ENCODE measurements at places on chromosomes 4 and X.

DNA sequence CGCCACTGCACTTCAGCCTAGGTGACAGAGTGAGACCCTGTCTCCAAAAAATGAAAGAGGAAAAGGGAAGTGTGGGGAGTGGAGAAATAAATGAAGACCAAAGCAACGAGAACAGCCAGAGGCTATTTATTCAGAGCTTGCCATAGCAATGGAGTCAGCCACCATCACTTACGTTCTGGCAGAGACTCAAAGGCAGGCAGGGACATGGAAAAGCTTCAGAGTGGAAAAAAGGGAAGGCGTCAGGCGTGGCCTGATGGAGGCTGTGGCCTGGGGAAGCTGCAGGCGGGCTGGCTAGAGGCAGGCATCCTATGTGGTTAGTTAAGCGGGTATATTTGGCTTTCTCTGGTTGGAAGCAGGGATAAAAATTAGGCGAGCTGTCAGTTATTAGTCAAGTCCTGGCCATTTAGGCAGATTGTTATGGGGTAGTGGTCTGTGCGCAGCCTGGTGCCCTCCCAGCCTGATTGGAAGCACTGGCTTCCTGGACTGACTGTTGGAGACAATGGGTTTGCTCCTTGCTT, 73.3 kb downstream of the DCTD start:
- DNase-seq: no peak

DNA sequence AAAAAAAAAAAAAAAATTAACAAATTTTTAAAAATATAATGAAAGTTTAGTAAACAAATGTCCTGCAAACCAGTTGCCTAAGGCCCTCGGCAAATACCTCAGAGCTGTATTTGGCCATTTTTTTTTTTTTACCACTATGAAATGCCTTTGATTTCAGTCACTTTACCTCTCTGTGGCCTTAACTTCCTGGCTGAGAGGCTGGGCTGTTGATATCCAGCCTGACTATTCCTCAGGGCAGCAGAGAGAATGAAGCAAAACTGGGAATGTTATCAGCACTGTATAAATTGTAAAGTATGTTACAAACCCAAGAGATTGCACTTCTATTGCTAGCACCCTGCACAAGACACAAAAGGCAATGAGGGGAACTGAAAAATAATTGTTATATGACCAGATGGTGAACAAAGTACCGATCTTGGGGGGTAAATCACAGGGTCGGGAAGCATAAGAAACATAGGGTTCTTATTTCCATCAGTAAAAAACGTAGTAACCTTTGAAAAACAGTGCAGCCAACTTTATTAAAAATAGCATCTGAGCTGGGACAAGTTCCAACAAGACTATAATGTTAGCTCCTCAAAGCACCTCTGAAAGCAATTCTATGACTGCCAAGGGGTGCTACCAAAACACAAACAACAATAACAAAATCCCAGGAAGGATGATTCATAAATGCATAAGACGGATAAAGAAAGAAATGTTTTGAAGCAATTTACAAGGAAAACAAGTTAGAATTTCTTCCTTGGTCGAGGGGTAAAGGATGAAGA, 18.1 kb downstream of the USP46 start:
- DNase-seq: no peak

- DNase-seq: no peak
Observed at GRCh38 chr4:17480210-17480927, 31.5 kb downstream of the QDPR start.

DNA sequence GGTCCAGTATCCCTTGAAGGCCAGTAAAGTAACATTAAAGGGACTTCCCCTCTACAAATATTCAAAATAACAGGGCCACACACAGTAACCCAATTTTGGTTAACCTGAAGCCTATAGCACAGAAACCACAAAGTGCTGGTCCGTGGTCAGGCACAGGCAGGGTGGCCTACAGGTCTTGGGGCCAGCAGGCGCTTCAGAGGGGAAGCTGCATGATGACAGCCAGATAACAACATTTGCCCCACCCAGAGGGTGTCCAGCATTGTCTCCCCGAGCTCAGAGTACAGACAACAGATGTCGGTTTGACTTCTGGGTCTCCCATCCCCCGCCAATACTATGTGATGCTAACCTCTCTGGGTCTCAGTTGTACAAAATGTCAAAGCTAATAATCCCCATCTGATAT, 51.1 kb downstream of the SH3KBP1 start:
- DNase-seq: no peak

GRCh38 chrX:10296576-10296975, 139.8 kb downstream of the CLCN4 start:
- no peak for DNase-seq

GRCh38 chr4:125582302-125582701, 267.5 kb downstream of the FAT4 start:
- DNase-seq: no peak

GRCh38 chr4:13966231-13967195, 339.0 kb upstream of the BOD1L1 start:
- no peak for DNase-seq

DNA sequence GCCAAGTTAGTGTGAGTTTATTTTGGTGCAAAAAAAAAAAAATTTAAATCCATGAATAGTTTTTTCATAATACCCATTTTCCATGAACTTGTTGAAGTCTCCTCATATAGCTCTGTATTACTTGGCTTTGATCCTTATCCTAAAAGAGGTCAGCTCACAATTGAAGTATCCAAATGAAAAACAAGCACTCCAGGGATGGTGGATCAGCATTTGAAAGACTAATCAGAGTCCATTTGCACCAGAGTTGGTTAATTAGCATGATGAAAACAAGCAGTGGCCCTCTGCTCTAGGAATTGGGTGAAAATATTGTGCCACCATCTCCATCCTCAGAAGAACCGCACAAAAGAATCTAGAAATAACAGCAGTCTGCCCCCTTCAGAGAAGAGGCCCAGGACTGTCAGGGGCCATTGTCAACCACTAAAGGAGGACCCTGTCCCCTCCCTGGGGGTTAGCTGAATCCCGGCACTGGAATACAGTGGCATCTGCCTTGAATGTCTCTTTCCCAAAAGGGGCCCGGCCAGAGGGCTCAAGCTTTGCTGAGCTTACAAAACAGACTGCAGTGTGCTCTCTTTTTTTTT, 24.7 kb downstream of the SH3KBP1 start:
- DNase-seq: no peak

- DNase-seq: no peak
Observed at GRCh38 chrX:42143866-42144592, 220.7 kb upstream of the CASK start.

DNA sequence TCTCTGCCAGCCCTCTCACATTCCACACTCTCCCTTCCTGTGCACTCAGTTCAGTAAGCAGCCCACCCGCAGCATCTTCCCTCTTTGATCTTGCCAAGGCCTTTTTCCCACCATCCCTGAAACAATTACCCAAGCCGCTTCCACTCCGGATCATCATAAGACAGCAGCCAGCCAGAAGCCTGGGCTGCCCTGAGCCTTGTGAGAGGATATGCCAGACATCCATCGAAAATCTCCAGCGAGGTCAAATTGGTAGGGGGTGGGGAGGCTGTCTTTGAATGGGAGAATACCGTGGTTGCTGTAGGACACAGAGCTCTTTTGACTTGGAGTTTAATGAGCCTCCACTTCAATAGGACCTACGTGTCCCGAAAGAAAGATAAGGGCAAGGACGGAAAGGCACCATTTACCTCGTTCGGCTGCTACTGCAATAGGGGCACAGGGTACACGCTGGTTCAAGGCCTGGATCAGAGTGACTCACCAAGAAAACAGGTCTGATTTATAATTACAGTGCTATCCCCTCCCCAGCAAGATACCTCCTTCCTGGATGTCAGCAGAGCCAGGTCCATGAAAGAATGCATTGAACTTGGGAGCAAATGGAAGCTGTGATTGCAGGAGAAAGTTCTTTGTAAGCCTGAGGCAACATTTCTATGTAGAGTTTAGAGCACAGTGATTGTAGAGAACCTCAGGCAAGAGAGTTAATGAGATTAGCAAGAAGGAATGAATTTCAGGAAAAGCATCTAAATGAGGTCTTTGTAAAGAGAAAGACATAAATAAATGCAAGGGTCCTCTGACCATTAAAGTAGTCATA, 39.5 kb downstream of the AMOT start:
- DNase-seq: no peak

DNA sequence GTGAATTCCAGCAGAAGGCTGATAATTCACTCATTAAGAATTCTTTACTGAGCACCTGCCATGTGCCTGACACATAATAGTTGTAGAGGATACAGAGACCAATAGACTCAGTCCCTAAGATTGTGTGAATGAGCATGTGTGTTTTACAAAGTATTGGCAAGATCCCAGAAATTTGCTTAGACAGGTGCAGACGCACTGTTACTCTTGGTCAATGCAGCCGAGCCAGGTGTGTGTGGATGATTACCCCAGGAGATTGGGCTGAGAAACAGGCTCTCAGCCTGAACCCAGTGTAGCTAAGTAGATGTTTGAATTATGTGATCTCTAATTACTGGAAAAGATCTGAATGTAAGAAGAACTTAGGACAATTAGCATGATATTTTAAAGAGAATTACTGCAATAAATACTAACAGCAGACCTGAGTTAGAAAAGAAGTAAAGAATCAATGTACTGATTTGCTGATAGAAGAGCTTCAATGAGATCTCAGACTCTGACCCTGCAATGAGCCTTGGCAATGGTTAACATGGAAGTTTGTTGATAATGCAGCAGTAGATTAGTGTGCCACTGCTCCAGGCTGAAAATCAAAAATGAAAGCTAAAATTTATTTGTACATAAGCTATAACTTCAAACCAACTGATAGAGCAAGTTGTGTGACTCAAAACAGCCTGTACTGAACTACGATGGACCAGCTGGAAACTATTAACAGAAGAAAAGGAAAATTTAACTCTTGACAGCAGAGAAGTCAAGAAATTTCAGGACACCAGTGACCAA, 32.2 kb upstream of the NDST4 start:
- DNase-seq: no peak

GRCh38 chr4:39048311-39048710, 13.7 kb upstream of the KLHL5 start:
- DNase-seq: no peak

GRCh38 chrX:69507500-69507789, 3.3 kb downstream of the NALF2 start:
- no peak for DNase-seq

- DNase-seq: no peak
Observed at GRCh38 chrX:76555816-76556215, 128.3 kb downstream of the MAGEE1 start.

DNA sequence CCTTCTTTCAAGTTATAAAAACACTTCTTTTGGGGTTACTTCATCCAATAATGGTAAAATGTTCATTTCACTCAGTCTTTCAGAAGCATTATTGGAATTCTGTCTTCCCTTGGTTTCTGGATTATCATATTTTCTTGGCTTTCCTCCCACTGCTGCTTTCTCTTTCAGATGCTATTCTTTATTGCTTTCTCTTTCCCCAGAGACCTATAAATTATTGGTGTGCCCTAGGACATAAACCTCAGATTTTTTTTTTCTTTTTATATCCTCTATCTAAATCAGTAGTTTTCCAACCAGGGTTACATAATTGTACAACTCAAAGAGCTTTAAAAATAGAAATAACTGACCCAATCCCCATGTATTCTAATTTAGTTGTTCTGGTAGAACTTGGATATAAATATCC, 1005.5 kb downstream of the ARAP2 start:
- DNase-seq: no peak

GRCh38 chrX:10566716-10567097, 53.7 kb downstream of the MID1 start:
- no peak for DNase-seq

- DNase-seq: no peak
Observed at GRCh38 chrX:20531667-20532066, 265.0 kb upstream of the RPS6KA3 start.

DNA sequence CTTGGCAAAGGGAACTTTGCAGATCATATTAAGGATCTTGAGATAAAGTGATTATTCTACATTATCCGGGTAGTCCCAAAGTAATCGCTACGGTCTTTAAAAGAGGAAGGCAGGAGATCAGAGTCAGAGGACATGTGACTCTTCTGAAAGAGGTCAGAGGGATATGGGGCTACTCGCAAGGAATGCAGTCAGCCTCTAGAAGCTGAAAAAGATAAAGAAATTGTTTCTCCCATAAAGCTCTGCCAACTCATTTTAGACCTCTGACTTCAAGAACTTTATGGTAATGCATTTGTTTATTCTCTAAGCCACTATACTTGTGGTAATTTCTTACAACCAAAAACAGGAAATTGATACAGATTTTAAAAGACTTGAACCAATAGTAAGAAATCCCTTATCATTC, 48.6 kb downstream of the NPY5R start:
- DNase-seq: no peak

DNA sequence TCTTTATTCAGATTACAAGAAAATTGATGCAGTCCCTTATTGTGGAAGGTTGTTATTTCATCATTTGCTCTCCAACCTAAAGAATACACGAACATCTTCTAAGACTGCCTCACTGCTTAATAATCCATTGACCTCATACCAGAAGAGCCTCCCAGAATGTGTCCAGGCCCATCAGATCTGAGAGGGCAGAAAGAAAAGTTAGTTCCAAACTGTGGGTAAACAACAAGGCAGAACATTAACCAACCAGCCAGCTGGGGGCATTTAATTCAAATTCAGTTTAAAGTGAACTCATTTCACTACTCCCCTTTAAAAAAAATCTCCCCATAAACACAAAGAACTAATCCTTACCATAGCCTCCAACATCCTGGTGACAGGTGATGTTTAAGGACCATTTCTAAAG, 13.8 kb downstream of the GPC4 start:
- DNase-seq: no peak

DNA sequence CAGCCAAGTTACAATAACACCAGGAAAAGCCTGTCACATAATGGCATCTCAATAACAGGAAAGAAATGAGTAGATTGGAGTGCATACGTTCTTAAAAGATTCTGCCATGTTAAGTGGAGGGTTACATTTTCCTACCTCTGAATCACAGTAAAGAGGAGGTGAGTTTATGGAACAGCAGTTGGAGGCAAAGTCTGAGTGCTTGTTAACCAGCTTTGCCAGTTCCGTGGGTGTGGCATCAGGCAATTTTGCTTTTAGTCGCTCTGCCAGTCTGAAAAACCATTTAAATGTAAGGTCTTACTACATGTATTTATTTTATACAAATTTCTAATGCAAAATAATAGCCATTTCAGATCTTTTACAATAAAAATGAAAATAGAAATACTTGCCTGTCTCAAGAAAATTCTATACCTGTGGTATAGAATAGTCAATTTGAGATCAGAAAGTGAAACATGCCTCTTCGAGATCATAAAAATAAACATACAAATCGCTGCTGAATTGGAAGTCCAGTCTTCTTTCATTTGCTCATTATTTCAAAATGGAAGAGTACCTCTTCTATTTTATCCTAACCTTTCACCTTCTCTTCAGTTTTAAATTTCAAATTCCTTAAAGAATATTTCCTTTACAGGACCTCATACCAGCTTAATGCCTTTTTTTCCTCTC, 31.4 kb downstream of the GC start:
- no peak for DNase-seq

GRCh38 chr4:8575457-8575856, 4.7 kb upstream of the GPR78 start:
- no peak for DNase-seq

GRCh38 chr4:75726577-75726976, 2.2 kb downstream of the USO1 start:
- no peak for DNase-seq

- no peak for DNase-seq
Observed at GRCh38 chr4:7189066-7189465, 3.3 kb upstream of the SORCS2 start.

- no peak for DNase-seq
Observed at GRCh38 chrX:68650491-68650890, 3.0 kb downstream of the STARD8 start.

- DNase-seq: no peak
Observed at GRCh38 chr4:78032446-78032845, 24.7 kb upstream of the FRAS1 start.
